Activated gamma-delta T cell treated with anti-CD3 and anti-CD28 coated beads, Interleukin-2, amount 50 U/mL, for 16 hours (primary cell): ENCODE measurements at places on chromosomes 6 and 20.

DNA sequence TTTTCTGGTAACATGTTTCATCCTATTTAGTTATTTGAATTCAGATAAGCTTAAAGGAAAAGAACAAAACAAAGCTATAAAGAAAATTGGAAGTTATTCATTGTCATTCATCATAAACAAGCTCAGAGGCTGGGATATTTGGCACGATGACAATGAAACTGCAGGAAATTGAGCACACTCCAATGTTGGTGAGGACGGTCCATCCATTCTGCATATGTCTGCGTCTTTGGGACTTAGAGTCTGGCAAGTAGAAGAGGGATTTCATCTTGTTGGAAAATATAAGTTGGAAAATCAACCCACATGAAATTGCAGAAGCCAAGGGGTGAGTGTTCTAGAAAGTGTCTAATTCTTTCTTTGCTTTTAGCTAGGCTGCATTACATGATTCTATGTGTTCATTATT lies 78.4 kb downstream of the HDGFL1 start:
- no peak for DNase-seq

- no peak for DNase-seq
Measured at GRCh38 chr6:4703382-4703781, 72.8 kb upstream of the CDYL start.

GRCh38 chr6:42315991-42316970 lies 98.6 kb upstream of the MRPS10 start:
- DNase-seq = no peak

GRCh38 chr20:49804364-49804763 lies 8.3 kb upstream of the SLC9A8 start:
- DNase-seq = no peak

DNA sequence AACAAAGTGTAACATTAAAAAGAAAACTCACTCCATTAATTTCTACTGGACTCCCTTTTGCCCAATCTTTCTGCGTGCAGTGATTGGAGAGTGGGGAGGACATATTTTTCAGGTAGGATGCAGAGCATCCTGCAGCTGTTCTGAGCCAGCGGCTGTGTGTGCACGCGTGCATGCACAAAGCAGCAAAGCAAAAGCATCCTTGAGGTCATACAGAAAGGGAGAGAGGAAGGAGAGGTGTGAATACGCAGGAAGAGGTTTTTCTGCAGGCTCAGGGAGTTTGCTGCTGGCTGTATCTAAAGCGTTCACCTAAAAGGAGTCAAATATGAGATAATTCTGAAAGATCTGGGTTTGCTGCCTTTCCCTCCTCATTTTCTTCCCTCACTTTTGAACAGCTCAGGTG lies 108.4 kb downstream of the HUS1B start:
- no peak for DNase-seq
